Mesothelial cell of epicardium (in vitro differentiated cells): ENCODE measurements at places on chromosomes 7 and 10. TPM values are rescaled to one million over a fixed set of nuclear protein-coding genes. Genes with fewer than 3 reads are reported as not detected.
A peak's percentile ranks its signal among the peaks of the same experiment; 100 is the strongest.

The CACNA2D1 gene
- total RNA-seq, result 14.7 to 15.7 TPM (median 14.7 TPM) in 3 replicates

GRCh38 chr7:14207138-14207537, 217.7 kb upstream of the ETV1 start:
- H3K36me3 ChIP-seq, result no peaks in the 10 kb centered on the region
- no peak overlapping the region for H3K4me3 ChIP-seq

GRCh38 chr7:1562597-1563051, 6.6 kb upstream of the TMEM184A start:
- H3K27ac ChIP-seq, result no peak overlapping the region
- no peak overlapping the region for H3K4me3 ChIP-seq
- DNase-seq, result no peak
- H3K4me1 ChIP-seq, result peaks cover 23% of the 10 kb centered on the region
- no peaks in the 10 kb centered on the region for H3K27me3 ChIP-seq
- H3K36me3 ChIP-seq, result peaks cover 11% of the 10 kb centered on the region

GRCh38 chr10:631266-631665, 58.2 kb downstream of the DIP2C start:
- no peak overlapping the region for H3K4me3 ChIP-seq
- no peak for DNase-seq
- H3K36me3 ChIP-seq, result peaks cover 7% of the 10 kb centered on the region
- no peaks in the 10 kb centered on the region for H3K27me3 ChIP-seq

The TET1 gene
- total RNA-seq, result 34.2 to 35.7 TPM (median 35.6 TPM) in 3 replicates

- no peak overlapping the region for H3K27ac ChIP-seq
- H3K4me1 ChIP-seq, result no peaks in the 10 kb centered on the region
- no peak for DNase-seq
- peaks cover 2% of the 10 kb centered on the region for H3K36me3 ChIP-seq
These were observed 65.2 kb downstream of the ZMYND11 start for GRCh38 chr10:200405-200804.

GRCh38 chr7:95045236-95045923, 138.0 kb downstream of the PPP1R9A start:
- no peaks in the 10 kb centered on the region for H3K27me3 ChIP-seq
- no peaks in the 10 kb centered on the region for H3K36me3 ChIP-seq
- no peak for DNase-seq
- no peak overlapping the region for H3K4me3 ChIP-seq
- peaks cover 35% of the 10 kb centered on the region for H3K4me1 ChIP-seq

GRCh38 chr10:101260764-101261481, 31.7 kb upstream of the LBX1 start:
- DNase-seq, result no peak
- H3K27me3 ChIP-seq, result peaks cover 21% of the 10 kb centered on the region
- no peak overlapping the region for H3K27ac ChIP-seq
- peaks cover 3% of the 10 kb centered on the region for H3K36me3 ChIP-seq
- peaks cover 35% of the 10 kb centered on the region for H3K4me1 ChIP-seq

DNA sequence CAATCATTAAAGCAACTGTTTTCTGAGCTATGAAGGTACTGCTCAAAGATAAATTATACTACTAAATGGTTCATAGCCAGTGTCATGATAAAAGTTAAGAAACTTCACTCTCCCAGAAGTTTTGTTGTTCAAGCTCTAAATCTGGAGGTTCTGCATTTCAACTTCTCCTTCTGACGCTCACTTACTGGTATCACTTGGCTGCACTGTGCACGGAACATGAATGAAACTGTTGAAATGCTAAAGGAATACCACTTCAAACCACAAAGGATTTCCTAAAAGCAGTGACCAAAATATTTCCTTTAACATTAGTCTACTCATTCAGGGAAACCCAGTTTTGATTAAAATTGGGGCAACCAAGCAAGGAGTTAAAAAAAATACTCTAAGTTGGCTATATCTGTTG, 93.6 kb downstream of the UBE2H start:
- no peak overlapping the region for H3K4me3 ChIP-seq
- H3K4me1 ChIP-seq, result peaks cover 66% of the 10 kb centered on the region
- no peak for DNase-seq
- H3K27me3 ChIP-seq, result no peaks in the 10 kb centered on the region
- H3K27ac ChIP-seq, result peak overlapping the region; percentile 47

DNA sequence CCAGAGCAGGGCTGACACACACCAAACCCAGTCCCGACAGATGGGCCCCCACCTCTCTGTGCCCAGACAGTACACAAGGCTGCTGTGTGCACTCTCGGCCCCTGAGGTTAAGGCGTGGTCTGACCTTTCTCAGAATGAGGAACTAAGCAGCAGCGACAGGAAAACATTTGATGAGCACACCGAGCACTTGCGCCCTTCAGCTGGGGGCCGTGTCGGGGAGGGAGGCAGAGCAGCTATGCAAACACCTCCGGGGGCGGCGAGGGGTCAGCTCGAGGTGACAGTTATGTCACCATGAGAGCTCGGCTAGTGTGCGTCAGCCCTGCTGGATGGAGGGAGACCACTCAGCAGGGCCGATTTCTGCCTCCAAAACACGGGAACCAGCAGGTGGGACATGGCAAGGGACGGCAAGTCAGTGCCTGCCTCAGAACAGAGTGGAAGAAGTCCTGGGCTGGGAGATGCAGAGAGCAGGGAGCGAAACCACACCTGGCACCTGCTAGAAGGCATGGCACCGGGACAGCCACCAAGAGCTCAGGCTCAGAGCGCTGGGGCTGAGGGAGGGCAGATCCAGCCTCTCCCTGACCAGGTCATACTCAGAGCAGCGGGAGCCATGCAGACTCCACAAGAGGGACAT, 57.4 kb downstream of the CHST15 start:
- H3K27ac ChIP-seq, result no peak overlapping the region

DNA sequence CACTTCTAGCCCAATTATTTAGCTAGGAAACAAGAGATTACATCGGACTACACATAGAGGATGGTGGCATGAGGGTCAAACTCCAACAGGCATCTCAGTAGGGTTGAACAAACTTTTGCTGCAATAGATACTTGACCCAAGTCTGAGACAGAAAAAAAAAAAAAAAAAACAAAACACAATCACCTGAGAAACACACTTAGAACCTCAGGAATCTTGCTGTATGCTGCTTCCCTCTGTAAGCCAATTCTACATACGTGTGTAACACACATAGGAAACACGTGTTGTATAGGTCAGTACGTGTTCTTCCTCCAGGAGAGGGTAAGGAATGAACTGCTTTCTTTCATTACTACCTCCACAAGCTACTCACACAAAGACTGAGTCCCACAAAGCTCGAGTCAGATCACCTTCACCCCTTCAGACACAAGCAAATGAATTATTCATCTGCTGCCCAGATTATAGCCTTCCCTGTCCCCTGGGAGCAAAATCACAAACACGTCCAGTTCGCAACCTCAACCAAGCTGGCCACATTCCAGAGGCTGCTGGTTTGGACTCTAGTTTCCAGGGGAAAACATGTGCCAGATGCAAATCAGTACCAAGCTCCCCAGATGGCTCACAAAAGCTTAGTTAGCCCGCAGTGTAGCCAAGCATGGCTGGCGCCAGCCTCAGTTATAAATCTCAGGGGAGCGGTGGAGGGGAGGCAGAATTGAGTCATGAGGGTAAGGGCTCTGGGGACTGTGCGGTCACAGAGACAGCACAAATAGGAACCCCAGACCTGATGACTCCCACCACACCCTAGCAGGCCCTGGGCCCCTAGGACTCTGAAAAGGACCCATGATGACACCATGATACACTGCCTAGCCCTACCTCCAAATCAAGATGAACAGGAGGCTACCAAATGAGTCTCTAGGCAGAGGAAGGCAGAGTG, 15.1 kb downstream of the PSAP start:
- DNase-seq, result no peak
- peak overlapping the region; percentile 96 for H3K27ac ChIP-seq
- H3K27me3 ChIP-seq, result no peaks in the 10 kb centered on the region
- no peak overlapping the region for H3K4me3 ChIP-seq

The ELN gene
- total RNA-seq, result 32.9 to 37.4 TPM (median 33.2 TPM) in 3 replicates

The FEZF1 gene
- not detected in 3 replicates for total RNA-seq

GRCh38 chr7:35253710-35254495, at the start of gene TBX20:
Gene TBX20 (minus strand): TSS chr7:35254100. CDS start chr7:35253620, 480 bp downstream.
- H3K4me3 ChIP-seq, result peak within 1 kb of the TSS; percentile 78
- no peaks in the 10 kb centered on the region for H3K36me3 ChIP-seq
- H3K27me3 ChIP-seq, result peaks cover 98% of the 10 kb centered on the region
- DNase-seq, result peak; percentile 72
- H3K4me1 ChIP-seq, result peaks cover 24% of the 10 kb centered on the region

DNA sequence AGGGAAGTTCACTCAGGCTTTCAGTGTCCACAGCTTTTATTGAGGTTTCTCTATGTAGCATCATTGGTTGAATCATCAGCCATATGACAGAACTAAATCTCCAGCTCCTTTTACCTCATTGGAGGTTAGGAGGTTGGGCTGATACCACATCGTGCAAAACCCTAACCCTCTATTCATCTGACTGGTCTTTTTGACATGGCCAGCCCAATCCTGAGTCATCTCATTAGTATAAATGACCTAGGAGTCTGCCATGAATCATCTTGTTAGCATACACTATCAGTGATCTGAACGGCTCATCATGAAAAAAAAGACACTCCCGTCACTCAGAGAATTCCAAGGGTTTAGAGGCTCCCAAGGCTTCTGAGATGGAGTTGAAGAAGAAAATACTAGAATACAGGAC, 669.8 kb upstream of the POT1 start:
- peaks cover 8% of the 10 kb centered on the region for H3K4me1 ChIP-seq
- H3K36me3 ChIP-seq, result no peaks in the 10 kb centered on the region
- no peak for DNase-seq
- H3K27ac ChIP-seq, result no peak overlapping the region
- H3K4me3 ChIP-seq, result no peak overlapping the region

DNA sequence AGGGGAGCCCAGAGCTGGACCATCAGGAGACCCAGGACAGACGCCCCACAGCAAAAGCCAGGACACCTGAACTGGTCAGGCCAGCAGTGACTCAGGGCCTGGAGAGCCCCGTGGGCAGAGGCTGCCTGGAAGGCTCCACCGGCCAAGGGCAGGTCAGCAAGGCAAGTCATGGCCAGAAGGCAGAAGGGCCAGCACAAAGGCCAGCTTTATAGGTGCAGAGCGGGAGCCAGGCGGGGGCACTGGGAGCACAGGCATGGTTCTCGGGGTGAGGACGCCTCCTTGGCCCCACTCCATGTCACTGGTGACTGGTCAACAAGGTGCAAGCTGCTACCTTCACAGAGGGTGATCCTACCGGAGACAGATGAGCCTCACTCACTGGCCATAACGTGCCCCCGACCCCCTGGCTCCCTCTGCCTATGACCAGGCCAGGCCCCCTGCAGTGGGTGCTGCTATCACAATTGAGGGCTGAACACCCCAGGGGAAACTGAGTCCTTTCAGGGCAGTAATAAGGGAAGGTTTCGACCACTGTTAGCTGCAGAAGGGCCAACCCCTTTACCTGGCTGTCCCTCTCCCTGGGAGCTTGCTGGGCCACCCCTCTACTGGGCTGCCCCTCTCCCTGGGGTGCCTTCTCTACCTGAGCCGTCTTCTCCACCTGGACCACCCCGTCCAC, 317.4 kb downstream of the PTPRN2 start:
- no peak overlapping the region for H3K27ac ChIP-seq
- no peaks in the 10 kb centered on the region for H3K36me3 ChIP-seq
- no peaks in the 10 kb centered on the region for H3K27me3 ChIP-seq
- DNase-seq, result no peak
- no peaks in the 10 kb centered on the region for H3K4me1 ChIP-seq

GRCh38 chr10:17682236-17682946, 38.4 kb downstream of the STAM start:
- no peak overlapping the region for H3K27ac ChIP-seq
- no peak for DNase-seq
- no peak overlapping the region for H3K4me3 ChIP-seq
- H3K4me1 ChIP-seq, result peaks cover 16% of the 10 kb centered on the region
- H3K36me3 ChIP-seq, result peaks cover 25% of the 10 kb centered on the region

GRCh38 chr10:120205368-120206018, 251.5 kb upstream of the PLPP4 start:
- peaks cover 7% of the 10 kb centered on the region for H3K27me3 ChIP-seq
- no peak for DNase-seq
- no peaks in the 10 kb centered on the region for H3K4me1 ChIP-seq
- H3K36me3 ChIP-seq, result no peaks in the 10 kb centered on the region

- peaks cover 18% of the 10 kb centered on the region for H3K4me1 ChIP-seq
- no peak for DNase-seq
- no peak overlapping the region for H3K4me3 ChIP-seq
- H3K27me3 ChIP-seq, result peaks cover 66% of the 10 kb centered on the region
These were observed 43.5 kb downstream of the TLL2 start for GRCh38 chr10:96470116-96470743.

The ELFN1 gene
- 11.4 to 13.5 TPM (median 11.9 TPM) in 3 replicates for total RNA-seq

The CCDC136 gene
- total RNA-seq, result 34.6 to 39.1 TPM (median 34.8 TPM) in 3 replicates

DNA sequence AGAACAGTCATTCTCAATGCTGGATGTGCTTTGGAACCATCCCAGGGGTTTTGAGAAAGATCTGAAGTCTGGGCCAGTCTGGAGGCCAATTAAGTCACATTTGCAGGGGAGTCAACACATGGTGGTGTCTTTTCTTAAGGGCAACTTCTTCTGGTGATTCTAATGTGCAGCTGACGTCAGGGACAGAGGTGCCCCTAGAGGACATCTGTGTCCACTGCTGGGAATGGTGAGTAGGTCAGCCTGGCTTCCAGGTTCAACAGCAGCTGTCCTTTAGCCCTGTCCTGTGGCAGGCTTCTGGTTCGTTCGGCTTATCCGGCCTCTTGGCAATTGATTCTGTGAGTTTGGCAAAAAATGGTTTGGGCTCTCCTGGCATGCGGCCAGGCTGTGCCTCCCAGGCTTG, 269.7 kb upstream of the HABP2 start:
- no peak overlapping the region for H3K27ac ChIP-seq
- no peak overlapping the region for H3K4me3 ChIP-seq
- no peaks in the 10 kb centered on the region for H3K36me3 ChIP-seq
- H3K27me3 ChIP-seq, result no peaks in the 10 kb centered on the region
- peaks cover 3% of the 10 kb centered on the region for H3K4me1 ChIP-seq

The ETV1 gene
- total RNA-seq, result 23.0 to 26.6 TPM (median 25.2 TPM) in 3 replicates

DNA sequence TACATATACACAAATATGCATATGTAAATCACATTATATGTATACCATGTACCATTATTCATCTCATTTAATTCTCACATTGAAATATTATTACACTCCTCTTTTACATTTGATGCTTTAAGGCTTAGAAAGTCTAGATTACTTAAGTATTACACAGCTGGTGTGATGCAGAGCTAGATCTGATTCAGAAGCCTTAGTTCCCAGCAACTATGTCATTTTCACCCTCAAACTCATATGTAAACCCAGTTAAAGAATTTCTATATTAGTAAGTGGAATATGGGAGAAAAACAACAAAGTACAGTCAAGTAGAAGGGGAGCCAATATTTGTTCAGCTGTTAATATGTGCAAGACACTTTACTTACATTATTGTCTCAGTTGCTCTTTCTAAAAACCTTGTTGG, 74.3 kb upstream of the CSTF2T start:
- H3K36me3 ChIP-seq, result no peaks in the 10 kb centered on the region
- no peaks in the 10 kb centered on the region for H3K27me3 ChIP-seq
- no peak overlapping the region for H3K27ac ChIP-seq
- peaks cover 13% of the 10 kb centered on the region for H3K4me1 ChIP-seq

GRCh38 chr7:112994656-112995055, 92.0 kb downstream of the GPR85 start:
- no peaks in the 10 kb centered on the region for H3K36me3 ChIP-seq
- no peak for DNase-seq
- no peak overlapping the region for H3K27ac ChIP-seq
- no peaks in the 10 kb centered on the region for H3K27me3 ChIP-seq
- no peaks in the 10 kb centered on the region for H3K4me1 ChIP-seq

GRCh38 chr7:137395420-137395819, 51.9 kb upstream of the PTN start:
- H3K27ac ChIP-seq, result no peak overlapping the region
- H3K4me1 ChIP-seq, result peaks cover 2% of the 10 kb centered on the region
- H3K27me3 ChIP-seq, result no peaks in the 10 kb centered on the region
- H3K36me3 ChIP-seq, result no peaks in the 10 kb centered on the region

The ZNF316 gene
- 55.9 to 58.5 TPM (median 57.9 TPM) in 3 replicates for total RNA-seq
